ENCODE measurements at places on chromosomes 11 and 22.

- DNase-seq, result no peak
- H3K4me3 ChIP-seq, result no peak overlapping the region
- no peaks in the 10 kb centered on the region for H3K4me1 ChIP-seq
- H3K36me3 ChIP-seq, result peaks cover 4% of the 10 kb centered on the region
- no peaks in the 10 kb centered on the region for H3K27me3 ChIP-seq
Measured at GRCh38 chr11:20081336-20081735, 78.9 kb downstream of the DBX1 start.

DNA sequence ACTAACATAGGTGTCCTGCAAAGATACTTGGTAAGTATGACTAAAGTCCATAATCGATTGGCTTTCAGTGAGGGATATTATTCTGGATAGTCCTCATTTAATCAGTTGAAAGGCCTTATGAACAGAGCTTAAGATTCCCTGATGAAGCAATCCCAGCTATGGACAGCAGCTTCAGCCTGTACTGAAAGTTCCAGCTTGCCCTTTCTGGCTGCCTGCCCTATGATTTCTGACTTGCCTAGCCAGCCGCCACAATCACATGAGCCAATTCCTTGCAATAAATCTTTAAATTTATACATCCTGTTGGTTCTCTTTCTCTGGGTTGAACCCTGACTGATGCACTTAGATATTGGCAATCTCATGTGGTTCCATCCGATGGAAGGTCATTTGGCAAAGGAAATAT lies 759.0 kb upstream of the API5 start:
- H3K4me3 ChIP-seq, result no peak overlapping the region
- DNase-seq, result no peak

DNA sequence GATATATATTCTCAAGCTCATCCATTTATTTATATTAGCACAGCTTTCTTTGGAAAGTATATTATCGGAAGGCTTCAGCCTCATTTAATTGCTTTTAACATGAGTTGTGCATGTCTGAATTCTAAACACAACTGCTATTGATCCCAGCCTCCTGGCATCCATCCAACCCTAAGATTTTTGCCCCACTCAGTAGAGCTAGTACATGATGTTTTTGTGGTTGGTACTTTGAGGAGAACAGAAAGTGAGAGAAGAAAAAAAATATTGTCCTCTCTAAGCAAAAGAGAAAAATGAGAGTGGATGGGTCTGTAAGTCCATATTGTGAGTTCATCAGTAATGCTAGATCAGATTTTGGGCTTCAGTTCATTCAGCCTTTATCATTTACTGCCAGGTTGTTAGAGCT lies 198.7 kb downstream of the DDX10 start:
- no peak for DNase-seq
- no peaks in the 10 kb centered on the region for H3K36me3 ChIP-seq
- no peaks in the 10 kb centered on the region for H3K4me1 ChIP-seq
- H3K27ac ChIP-seq, result no peak overlapping the region
- no peak overlapping the region for H3K4me3 ChIP-seq
- H3K27me3 ChIP-seq, result no peaks in the 10 kb centered on the region

GRCh38 chr22:42275970-42276369 lies 5.5 kb upstream of the TCF20 start:
- H3K27me3 ChIP-seq, result no peaks in the 10 kb centered on the region
- DNase-seq, result no peak
- H3K36me3 ChIP-seq, result no peaks in the 10 kb centered on the region
- no peak overlapping the region for H3K4me3 ChIP-seq
- peaks cover 35% of the 10 kb centered on the region for H3K4me1 ChIP-seq
- no peak overlapping the region for H3K27ac ChIP-seq

GRCh38 chr22:23709107-23709506 lies 18.3 kb downstream of the RGL4 start:
- no peaks in the 10 kb centered on the region for H3K4me1 ChIP-seq
- no peaks in the 10 kb centered on the region for H3K36me3 ChIP-seq
- H3K27me3 ChIP-seq, result no peaks in the 10 kb centered on the region
- H3K27ac ChIP-seq, result no peak overlapping the region
- DNase-seq, result no peak

- no peaks in the 10 kb centered on the region for H3K27me3 ChIP-seq
- H3K4me1 ChIP-seq, result no peaks in the 10 kb centered on the region
- H3K4me3 ChIP-seq, result no peak overlapping the region
- DNase-seq, result peak; percentile 53
Measured at GRCh38 chr11:107203656-107204055, 185.4 kb upstream of the GUCY1A2 start.

DNA sequence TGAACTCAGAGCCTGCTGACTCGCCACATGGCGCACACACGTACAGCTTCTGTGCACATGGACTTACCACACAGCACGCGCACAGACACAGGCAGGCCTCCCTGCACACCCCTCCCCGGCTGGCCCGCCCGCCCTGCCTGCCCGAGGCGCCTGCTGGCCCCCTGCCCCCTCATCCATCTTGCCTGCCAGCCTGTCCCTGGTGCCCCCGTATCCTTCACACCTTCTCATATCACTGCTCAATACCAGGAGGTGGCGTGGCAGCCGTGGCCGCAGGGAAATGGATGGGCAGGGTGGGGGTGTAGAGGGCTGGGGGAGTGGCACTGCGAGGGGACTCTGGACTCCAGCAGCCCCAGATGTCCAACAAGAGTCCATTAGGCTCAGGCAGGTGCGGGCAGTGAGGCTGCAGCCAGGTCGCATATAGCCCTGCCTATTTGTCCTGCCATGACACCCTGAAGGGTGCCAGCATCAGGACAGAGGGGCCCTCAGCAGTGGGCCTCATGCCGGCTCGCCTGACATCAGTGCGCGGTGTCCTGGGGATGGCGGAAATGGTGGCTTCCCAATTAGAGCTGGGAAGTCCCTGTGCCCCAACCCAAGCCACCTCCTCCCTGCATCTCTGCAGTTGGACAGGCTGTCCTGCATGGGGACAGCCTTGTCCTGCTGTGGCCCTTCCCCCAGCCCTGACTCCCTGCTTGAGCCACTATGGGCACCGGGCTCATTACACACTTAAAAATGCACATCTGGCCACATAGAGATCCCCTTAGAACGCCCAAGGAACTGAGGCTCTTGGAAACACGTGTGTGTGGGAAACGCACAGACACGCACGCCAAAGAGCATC lies 2.0 kb upstream of the TBX10 start:
- no peak overlapping the region for H3K4me3 ChIP-seq
- no peak for DNase-seq
- H3K27ac ChIP-seq, result no peak overlapping the region
- no peaks in the 10 kb centered on the region for H3K27me3 ChIP-seq
- H3K4me1 ChIP-seq, result 0 out of 2 replicates have a peak, but pooled peaks cover 3% of the 10 kb centered on the region
- H3K36me3 ChIP-seq, result no peaks in the 10 kb centered on the region

GRCh38 chr11:96114178-96115064 lies 190.5 kb upstream of the MTMR2 start:
- H3K4me3 ChIP-seq, result no peak overlapping the region
- H3K27me3 ChIP-seq, result no peaks in the 10 kb centered on the region
- no peaks in the 10 kb centered on the region for H3K36me3 ChIP-seq

- no peak overlapping the region for H3K4me3 ChIP-seq
- no peaks in the 10 kb centered on the region for H3K4me1 ChIP-seq
- DNase-seq, result no peak
- H3K27ac ChIP-seq, result no peak overlapping the region
Measured at GRCh38 chr11:116727990-116728389, 44.8 kb downstream of the BUD13 start.

DNA sequence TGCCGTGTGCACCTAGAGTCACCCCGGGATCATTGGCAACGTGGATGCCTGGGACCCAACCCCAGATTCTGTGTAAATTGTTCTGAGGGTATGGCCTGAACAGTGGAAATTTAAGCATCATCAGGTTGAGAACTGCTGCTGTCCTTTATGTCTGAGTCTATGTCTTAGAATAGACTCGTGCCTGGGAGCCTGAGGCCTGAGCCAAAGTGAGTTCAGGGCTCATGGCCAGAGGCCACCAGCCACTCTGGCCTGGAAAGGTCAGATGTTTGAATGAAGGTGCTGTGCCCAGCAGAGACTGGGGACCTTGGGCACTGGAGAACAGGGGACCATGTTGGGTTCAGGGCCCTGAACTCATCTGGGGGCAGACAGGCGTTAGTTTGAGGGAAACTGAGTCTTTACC lies 91.1 kb downstream of the MYO18B start:
- no peaks in the 10 kb centered on the region for H3K27me3 ChIP-seq
- H3K4me3 ChIP-seq, result no peak overlapping the region
- no peak for DNase-seq
- H3K27ac ChIP-seq, result no peak overlapping the region
- no peaks in the 10 kb centered on the region for H3K4me1 ChIP-seq

- no peak overlapping the region for H3K4me3 ChIP-seq
- H3K36me3 ChIP-seq, result no peaks in the 10 kb centered on the region
- no peaks in the 10 kb centered on the region for H3K27me3 ChIP-seq
- DNase-seq, result no peak
- H3K27ac ChIP-seq, result no peak overlapping the region
- H3K4me1 ChIP-seq, result no peaks in the 10 kb centered on the region
Measured at GRCh38 chr11:81569999-81570398, 1163.7 kb downstream of the FAM181B start.

DNA sequence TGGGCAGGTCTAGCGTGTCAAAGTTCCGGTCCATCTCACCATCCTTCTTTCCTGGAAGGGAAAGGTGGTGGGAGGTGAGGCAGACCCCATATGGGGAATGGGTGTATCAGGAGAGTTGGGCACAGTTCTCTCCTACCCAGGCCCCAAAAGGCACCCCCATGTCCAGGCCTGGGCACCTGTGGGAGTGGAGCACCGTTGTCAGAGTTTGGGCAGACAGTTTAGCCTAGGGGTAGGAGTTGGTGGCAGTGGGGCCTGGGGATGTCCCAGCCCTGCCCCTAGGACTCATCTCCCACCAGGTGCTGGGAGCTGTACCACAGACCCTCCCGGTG lies 34.1 kb upstream of the TXNRD2 start:
- no peak overlapping the region for H3K27ac ChIP-seq
- peaks cover 5% of the 10 kb centered on the region for H3K4me1 ChIP-seq
- no peak for DNase-seq
- H3K4me3 ChIP-seq, result no peak overlapping the region
- no peaks in the 10 kb centered on the region for H3K36me3 ChIP-seq

DNA sequence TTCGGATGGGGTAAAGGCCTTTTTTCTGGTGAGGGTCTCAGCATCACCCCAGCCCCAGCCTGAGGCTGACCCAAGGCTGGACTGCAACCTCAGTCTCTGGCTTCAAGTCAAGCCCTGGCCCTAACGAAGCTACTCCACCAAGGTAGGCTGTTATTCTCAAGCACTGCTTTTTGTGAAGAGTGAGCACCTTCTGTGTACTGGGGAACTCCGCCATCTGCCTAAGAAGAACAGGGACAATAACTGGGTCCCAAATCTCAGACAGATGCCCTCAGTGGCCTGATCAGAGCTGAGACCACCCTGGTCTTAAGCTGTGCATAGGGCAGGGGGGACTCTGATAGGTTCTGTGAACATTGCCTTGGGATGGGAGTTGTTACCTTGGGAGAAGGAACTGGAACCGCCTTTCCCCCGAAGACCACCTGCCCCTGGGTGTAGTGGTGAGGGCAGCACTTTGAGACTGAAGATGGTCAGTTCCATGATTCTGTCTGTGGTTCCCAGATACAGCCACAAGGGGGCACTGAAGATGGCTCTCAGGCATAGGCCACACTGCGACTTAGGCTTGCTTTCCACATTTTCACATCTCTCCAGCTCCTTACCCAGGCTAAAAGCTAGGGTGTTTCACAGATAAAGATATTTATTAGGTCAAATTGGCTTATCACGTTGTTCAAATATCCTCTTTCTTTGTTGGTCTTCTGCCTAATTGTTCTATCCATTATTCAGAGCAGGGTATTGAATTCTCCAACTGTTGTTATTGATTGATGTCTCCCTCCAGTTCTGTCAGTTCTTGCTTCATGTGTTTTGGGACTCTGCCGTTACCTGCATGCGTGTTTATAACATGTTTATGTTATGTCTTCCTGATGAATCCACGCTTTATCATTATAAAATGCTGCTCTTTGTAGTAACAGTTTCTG lies 11.8 kb upstream of the UVRAG start:
- H3K27me3 ChIP-seq, result no peaks in the 10 kb centered on the region
- no peak overlapping the region for H3K27ac ChIP-seq
- H3K4me3 ChIP-seq, result no peak overlapping the region
- H3K36me3 ChIP-seq, result peaks cover 4% of the 10 kb centered on the region
- peak; percentile 79 for DNase-seq
- H3K4me1 ChIP-seq, result no peaks in the 10 kb centered on the region

GRCh38 chr11:59436169-59436568 lies at the start of gene OR5A1:
Gene OR5A1, plus strand, starts transcription at chr11:59436469. Its CDS starts 6,700 bp downstream, at chr11:59443169.
- H3K27me3 ChIP-seq, result no peaks in the 10 kb centered on the region
- no peaks in the 10 kb centered on the region for H3K4me1 ChIP-seq
- H3K36me3 ChIP-seq, result no peaks in the 10 kb centered on the region
- DNase-seq, result no peak
- no peak within 1 kb of the TSS for H3K4me3 ChIP-seq

DNA sequence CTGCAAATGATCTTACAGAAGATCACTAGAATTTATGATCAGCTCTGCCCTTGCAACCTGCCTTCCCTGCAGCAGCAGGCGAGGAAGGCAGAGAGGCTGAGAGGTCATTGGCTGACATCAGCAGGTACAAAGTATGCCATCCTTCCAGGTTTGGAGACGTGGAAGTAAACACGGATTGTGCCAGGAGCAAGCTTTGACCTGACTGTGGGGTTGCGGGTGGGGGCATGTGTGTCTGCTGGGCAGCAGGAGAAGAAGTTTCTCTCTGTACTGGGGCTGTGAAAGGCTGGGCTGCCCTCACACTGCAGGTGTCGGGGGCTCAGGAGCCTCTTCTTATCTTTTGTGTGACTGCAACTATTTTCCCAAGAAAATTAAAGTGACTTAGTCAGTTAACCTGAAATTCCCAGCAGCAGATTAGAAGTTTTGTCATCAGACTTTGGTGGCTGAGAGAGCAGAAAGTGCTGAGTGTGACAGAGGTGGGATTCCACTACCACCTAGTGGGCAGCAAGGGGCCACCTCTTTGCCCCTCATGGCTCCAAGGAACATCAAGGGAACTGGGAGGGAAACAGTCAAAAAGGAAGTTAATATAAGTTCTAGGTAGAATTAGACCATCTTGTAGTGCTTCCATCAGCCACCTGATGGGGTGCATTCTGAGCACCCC lies 565.9 kb downstream of the ETS1 start:
- H3K27me3 ChIP-seq, result no peaks in the 10 kb centered on the region
- H3K27ac ChIP-seq, result no peak overlapping the region
- no peak overlapping the region for H3K4me3 ChIP-seq
- no peaks in the 10 kb centered on the region for H3K36me3 ChIP-seq
- H3K4me1 ChIP-seq, result no peaks in the 10 kb centered on the region

DNA sequence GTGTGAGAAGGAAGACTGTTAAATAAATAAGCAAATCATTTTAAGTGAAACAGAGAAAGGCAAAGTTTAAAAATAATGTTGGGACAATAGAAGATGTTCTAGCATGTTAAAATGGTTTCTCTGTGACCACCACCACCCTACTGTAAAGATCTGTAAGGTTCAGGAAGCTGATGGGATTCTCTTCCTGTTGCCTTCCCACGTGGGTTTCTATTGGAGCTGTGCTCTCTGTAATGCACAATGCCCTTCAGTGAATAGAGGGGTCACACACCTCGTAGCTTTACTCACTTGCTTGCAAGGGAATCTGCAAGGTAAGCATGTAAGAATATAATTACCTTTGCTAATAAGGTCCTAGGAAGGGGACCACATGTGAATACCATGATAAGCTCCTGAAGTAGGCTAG lies 170.5 kb downstream of the CASP12 start:
- H3K4me1 ChIP-seq, result peaks cover 17% of the 10 kb centered on the region
- no peak overlapping the region for H3K27ac ChIP-seq
- no peak overlapping the region for H3K4me3 ChIP-seq
- no peaks in the 10 kb centered on the region for H3K36me3 ChIP-seq
- H3K27me3 ChIP-seq, result no peaks in the 10 kb centered on the region
- DNase-seq, result no peak

Data from Caco-2 (cell line).